ENCODE measurements at places on chromosomes 7 and 10.

GRCh38 chr7:1735806-1736483, 65.9 kb downstream of the ELFN1 start:
- no peaks in the 10 kb centered on the region for H3K27me3 ChIP-seq
- H3K4me1 ChIP-seq: no peaks in the 10 kb centered on the region
- H3K4me3 ChIP-seq: no peak overlapping the region

GRCh38 chr7:128405471-128406313, 4.1 kb downstream of the IMPDH1 start:
- peak overlapping the region; percentile 11 for H3K4me3 ChIP-seq
- no peak overlapping the region for H3K27ac ChIP-seq
- no peaks in the 10 kb centered on the region for H3K27me3 ChIP-seq
- peak; percentile 33 for DNase-seq

GRCh38 chr7:137576481-137576880, 232.9 kb upstream of the PTN start:
- no peak for DNase-seq
- no peaks in the 10 kb centered on the region for H3K36me3 ChIP-seq
- no peak overlapping the region for H3K4me3 ChIP-seq
- H3K27ac ChIP-seq: no peak overlapping the region

DNA sequence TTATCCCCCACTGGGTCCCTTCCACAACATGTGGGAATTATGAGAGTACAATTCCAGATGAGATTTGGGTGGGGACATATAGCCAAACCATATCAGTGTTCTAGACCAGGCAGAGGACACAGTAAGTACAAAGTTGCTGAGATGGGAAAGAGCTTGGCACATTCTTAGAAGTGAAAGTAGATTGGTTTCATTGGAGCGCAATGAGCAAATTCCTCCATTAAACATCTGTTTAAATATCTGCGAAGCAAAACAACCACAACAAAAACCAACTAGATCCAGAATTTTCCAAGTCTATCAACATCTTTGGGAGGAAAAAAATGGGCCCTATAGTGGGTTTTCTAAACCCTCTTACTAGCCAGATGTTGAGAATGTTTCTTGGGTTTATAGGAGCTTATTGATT, 80.0 kb upstream of the STEAP1B start:
- peaks cover 61% of the 10 kb centered on the region for H3K4me1 ChIP-seq
- DNase-seq: no peak
- H3K27me3 ChIP-seq: no peaks in the 10 kb centered on the region
- no peak overlapping the region for H3K27ac ChIP-seq
- H3K4me3 ChIP-seq: no peak overlapping the region

- H3K27me3 ChIP-seq: no peaks in the 10 kb centered on the region
- peak; percentile 40 for DNase-seq
- peaks cover 22% of the 10 kb centered on the region for H3K36me3 ChIP-seq
- H3K4me1 ChIP-seq: peaks cover 4% of the 10 kb centered on the region
- H3K27ac ChIP-seq: no peak overlapping the region
Measured at GRCh38 chr10:99872367-99873162, 90.1 kb downstream of the ABCC2 start.

DNA sequence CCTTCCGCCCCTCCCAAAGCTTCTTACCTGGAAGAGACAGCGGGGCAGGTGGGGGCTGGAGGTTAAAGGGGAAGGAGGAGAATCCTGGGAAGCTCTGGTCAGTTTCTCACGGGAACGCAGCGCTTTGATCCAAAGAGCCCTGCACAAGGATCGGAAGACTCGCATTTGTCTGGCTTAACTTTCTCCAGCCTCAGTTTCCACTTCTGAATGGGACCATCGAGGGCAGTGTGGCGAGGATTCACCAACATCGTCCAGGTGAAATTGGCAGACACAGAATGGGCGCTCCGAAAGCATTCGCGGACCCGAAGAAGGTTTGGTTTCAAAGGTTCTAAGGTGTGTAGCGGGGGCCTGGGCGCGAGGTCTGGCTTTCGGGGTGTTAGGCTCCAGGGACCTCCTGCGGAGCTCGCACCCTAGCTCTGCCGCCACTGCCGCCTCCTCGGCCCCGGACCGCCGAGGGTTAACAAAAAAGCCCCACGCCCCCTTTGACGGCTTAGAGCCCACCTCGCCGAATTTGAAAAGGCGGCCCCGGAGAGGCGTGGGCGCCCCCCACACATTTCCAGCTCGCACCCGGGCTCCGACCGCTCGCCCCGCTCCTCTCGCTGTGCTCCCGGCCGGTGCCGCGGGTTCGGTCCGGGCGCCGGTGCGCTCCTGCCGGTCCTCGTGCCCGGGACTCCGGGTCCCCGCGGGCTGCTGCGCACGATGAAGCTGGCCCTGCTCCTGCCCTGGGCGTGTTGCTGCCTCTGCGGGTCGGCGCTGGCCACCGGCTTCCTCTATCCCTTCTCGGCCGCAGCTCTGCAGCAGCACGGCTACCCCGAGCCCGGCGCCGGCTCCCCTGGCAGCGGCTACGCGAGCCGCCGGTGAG, at the start of gene COL26A1:
Gene COL26A1 (plus strand): TSS at position 542 of the 862 bp plus-strand sequence. CDS start 158 bp downstream, at position 700.
- peaks cover 24% of the 10 kb centered on the region for H3K27me3 ChIP-seq
- DNase-seq: no peak
- H3K36me3 ChIP-seq: no peaks in the 10 kb centered on the region
- peaks cover 3% of the 10 kb centered on the region for H3K4me1 ChIP-seq

DNA sequence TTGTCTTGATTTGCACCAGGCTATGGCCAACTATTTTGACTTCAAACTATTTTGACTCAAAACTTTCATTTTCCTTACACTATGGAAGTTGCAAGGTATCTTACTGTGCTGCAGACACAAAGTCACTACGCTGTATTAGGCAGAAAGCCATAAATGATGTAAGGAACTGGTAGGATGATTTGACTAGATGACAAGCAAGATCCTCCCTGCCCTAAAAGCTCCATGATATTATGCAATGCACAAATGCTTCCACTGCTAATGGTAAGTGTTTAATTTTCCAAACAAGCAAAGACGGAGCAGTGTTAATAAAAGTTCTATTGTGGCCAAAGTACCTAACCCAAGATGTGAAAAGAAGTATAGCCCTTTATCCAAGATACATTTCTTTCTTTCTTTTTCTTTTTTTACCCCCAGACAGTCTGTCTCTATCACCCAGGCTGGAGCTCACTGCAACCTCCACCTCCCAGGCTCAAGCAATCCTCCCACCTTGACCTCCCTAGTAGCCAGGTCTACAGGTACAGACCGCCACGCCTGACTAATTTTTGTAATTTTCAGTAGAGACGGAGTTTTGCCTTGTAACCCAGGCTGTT, 98.2 kb downstream of the ANK3 start:
- H3K36me3 ChIP-seq: no peaks in the 10 kb centered on the region
- no peaks in the 10 kb centered on the region for H3K27me3 ChIP-seq
- no peaks in the 10 kb centered on the region for H3K4me1 ChIP-seq

- peaks cover 1% of the 10 kb centered on the region for H3K27me3 ChIP-seq
- H3K4me1 ChIP-seq: peaks cover 6% of the 10 kb centered on the region
- no peak overlapping the region for H3K4me3 ChIP-seq
- no peak for DNase-seq
- H3K27ac ChIP-seq: no peak overlapping the region
Measured at GRCh38 chr7:100380196-100380595, 6.9 kb downstream of the PILRA start.

DNA sequence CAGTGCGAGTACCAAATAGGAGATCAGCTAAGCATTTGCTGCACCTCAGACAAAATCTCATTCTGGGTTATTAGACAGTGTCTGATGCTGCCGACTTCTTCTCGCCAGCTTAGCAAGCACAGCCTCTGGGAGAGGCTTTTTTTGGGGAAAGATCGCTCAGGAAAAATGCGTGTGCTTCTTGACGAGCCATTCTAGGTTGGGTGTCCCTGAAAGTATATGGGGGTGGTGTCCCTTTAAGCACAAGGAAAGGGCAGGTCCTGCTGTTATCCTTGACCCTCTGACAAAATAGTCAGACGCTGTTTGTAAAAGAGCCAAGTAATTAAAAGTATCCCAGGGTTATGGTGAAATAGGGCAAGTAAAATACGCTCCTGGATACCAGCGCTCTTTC, 540.1 kb upstream of the FZD8 start:
- no peak for DNase-seq
- H3K4me1 ChIP-seq: peaks cover 15% of the 10 kb centered on the region
- H3K4me3 ChIP-seq: no peak overlapping the region
- no peaks in the 10 kb centered on the region for H3K27me3 ChIP-seq
- no peak overlapping the region for H3K27ac ChIP-seq

GRCh38 chr7:79968894-79969293, 165.7 kb upstream of the GNAI1 start:
- no peaks in the 10 kb centered on the region for H3K27me3 ChIP-seq
- H3K4me1 ChIP-seq: no peaks in the 10 kb centered on the region
- H3K4me3 ChIP-seq: no peak overlapping the region
- H3K36me3 ChIP-seq: no peaks in the 10 kb centered on the region

GRCh38 chr10:22253580-22253882, 35.7 kb upstream of the EBLN1 start:
- H3K27me3 ChIP-seq: peaks cover 10% of the 10 kb centered on the region
- no peaks in the 10 kb centered on the region for H3K36me3 ChIP-seq
- peak overlapping the region; percentile 58 for H3K4me3 ChIP-seq
- H3K4me1 ChIP-seq: no peaks in the 10 kb centered on the region
- DNase-seq: peak; percentile 6

DNA sequence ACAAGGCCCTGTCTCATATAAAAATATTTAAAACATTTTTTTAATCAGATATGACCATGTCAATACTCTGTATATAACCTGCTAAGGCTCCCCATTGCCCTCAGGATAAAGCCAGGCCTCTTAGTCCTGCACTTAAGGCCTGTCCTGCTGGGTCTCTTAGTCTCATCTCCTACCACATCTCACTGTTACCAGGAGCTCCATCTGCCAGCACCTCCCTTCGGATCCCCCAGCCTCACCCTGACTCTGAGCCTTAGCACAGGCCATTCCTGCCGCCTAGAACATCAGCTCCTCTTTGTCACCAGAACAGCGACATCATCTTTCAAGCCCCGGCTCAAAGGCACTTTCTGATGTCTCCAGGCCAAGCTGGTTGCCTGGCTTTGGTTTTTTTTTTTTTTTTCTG, 25.7 kb upstream of the GTF2IRD1 start:
- H3K4me3 ChIP-seq: no peak overlapping the region
- no peaks in the 10 kb centered on the region for H3K27me3 ChIP-seq
- H3K36me3 ChIP-seq: no peaks in the 10 kb centered on the region
- DNase-seq: no peak

GRCh38 chr7:127850195-127850594, 181.0 kb downstream of the LRRC4 start:
- no peaks in the 10 kb centered on the region for H3K4me1 ChIP-seq
- no peaks in the 10 kb centered on the region for H3K36me3 ChIP-seq
- H3K27me3 ChIP-seq: no peaks in the 10 kb centered on the region
- no peak overlapping the region for H3K4me3 ChIP-seq
- H3K27ac ChIP-seq: no peak overlapping the region

DNA sequence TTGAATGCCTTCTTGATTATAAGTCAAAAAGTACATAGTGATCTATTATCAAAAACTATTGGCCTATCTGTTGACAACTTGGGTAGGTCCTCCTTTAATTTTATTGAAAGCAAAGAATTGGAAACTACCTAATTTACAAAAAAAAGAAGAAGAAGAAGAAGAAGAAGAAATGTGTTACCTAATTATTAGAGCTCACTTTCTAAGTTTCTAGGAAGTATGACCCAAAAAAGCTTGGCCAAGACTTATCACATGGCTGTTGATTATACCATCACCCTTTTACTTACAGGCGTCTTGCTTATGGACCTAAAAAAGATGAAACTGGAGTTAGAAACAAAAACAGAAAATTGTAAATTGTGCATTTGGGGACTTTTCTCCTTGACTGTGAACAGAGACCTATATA, 81.8 kb upstream of the PIK3CG start:
- no peak overlapping the region for H3K4me3 ChIP-seq
- no peak for DNase-seq
- no peak overlapping the region for H3K27ac ChIP-seq
- no peaks in the 10 kb centered on the region for H3K36me3 ChIP-seq
- H3K4me1 ChIP-seq: no peaks in the 10 kb centered on the region
- H3K27me3 ChIP-seq: no peaks in the 10 kb centered on the region

DNA sequence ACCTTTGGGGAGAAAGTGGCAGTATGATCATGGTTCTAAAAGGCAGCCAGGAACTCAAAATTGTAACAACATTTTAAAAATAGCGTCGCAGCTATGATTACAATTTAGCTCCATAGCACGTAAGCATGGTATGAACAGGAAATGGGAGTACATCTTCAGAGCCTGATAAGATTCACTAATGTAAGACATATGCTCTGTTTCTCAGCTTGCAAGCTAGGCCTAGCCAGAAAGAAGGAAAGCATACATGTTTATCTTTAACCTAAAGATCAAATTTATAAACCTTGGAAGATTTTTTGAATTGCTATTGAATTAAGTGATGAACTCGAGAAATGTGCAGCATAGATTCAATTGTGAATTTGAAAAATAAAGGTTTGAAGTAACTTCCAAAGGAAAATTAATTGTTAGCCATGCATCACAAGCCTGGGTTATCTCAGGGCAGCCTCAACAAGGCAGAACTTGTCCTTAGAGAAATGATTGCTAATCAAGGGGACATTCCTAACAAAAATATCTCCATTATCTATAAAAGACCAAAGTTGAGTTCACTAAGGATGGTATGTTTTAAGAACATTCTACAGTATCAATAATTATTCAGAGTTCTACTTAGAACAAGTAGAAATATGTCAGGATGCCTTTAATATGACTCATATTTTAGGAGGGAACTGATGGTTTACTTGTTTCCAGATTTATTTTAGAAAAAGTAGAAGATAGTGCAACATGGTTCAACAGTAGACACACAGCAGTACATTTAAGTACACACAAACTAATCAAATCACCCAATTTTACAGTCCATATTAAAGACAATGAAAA, 38.8 kb upstream of the SEPTIN7 start:
- H3K4me1 ChIP-seq: no peaks in the 10 kb centered on the region
- no peak for DNase-seq
- no peaks in the 10 kb centered on the region for H3K36me3 ChIP-seq
- no peak overlapping the region for H3K4me3 ChIP-seq

GRCh38 chr7:27156916-27157701, 634 bp upstream of the HOXA7 start:
- peak; percentile 72 for DNase-seq
- H3K36me3 ChIP-seq: no peaks in the 10 kb centered on the region
- no peaks in the 10 kb centered on the region for H3K27me3 ChIP-seq

DNA sequence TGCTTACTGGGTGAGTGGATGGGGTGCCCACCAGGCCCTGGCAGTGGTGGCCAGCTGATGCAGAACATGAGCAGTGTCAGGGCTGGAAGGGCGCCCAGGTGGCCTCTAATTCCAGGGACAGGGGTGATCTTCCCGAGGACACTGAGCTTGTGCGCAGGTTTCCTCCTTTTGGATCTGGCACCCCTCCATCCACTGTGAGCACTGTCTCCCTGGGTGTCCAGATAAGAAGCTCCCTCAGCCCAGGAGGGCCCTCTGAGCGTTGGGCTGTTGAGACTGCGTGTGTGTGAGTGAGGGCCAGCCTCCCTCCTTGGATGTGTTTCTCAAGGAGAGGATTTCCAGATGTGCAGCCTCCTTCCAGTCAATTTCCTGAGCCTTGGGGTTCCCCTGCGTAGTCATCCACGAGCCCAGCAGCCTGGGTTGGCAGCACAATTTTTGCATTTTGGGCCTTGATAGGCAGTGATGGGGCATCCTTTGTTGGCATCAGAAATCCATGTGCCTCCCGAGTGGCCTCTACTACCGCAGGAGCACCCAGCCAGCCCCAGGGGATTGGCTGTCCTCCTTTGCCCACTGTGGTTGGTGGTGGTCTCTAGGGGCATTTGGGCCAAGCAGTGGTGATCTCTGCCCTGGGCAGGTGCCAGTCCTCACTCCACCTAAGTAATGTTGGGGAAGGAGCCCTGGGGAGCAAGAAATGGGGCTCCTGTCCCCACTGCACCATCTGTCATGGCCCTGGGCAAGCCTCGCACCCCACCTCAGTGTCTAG, 20.9 kb upstream of the BTBD16 start:
- peaks cover 4% of the 10 kb centered on the region for H3K36me3 ChIP-seq
- H3K4me3 ChIP-seq: no peak overlapping the region
- H3K27ac ChIP-seq: no peak overlapping the region
- H3K4me1 ChIP-seq: no peaks in the 10 kb centered on the region
- H3K27me3 ChIP-seq: no peaks in the 10 kb centered on the region

Measured in endothelial cell of umbilical vein (primary cell).